SHP77 (cell line): ENCODE measurements at places on chromosomes 11 and 22.

DNA sequence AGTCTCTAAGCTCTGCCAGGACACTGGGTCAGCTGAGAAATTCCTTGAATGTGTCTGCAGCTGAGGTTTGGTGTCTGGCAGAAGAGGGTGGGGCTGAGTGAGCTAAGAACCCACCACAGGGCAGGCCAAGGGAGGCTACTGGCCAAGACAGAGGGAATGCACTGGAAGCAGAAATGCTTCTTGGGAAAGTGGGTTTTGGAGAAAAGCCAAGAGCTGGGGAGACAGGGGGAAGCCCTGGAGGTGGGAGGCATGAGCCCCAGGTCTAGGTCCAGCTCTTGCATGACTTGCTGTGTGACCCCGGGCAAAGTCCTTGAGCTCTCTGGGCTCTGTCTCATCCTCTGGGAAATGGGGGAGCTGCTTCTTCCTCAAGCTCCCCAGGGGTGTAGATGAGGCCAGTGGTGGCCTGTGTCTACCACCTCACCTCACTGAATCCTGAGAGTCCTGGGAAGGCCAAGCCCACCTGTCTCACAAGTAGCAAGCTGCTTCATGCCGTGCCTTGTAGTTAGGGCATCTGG is 2.3 kb downstream of the MMP11 start:
- no peak for DNase-seq

DNA sequence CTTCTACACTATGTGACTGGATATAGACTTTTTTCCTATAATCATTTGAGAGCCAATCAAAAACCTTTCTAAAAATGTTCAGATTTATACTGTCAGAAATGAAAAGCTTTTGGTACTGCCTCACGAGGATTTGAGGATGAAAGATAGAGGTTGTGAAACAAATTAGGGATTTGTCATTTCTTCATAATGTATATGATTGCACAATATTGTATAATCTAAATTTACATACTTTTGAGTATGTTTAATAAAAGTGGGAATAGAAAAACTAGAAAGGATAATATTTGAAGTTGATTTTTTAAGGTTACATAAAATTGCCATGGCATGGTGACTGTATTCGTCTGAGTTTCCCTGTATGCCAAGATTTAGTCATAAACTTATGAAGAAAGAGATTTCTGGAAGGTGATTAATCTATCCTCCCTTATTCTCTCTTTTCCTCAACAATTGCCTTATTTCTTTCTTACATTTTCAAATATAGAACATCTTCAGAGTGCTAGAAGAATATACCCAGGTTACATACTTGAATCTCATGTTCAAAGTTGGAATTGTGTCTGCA is 56.2 kb downstream of the CASP12 start:
- no peak for DNase-seq

GRCh38 chr11:89633135-89633705 is 76.9 kb upstream of the TRIM77 start:
- DNase-seq: no peak

GRCh38 chr11:96132437-96132836 is 208.5 kb upstream of the MTMR2 start:
- DNase-seq: no peak

DNA sequence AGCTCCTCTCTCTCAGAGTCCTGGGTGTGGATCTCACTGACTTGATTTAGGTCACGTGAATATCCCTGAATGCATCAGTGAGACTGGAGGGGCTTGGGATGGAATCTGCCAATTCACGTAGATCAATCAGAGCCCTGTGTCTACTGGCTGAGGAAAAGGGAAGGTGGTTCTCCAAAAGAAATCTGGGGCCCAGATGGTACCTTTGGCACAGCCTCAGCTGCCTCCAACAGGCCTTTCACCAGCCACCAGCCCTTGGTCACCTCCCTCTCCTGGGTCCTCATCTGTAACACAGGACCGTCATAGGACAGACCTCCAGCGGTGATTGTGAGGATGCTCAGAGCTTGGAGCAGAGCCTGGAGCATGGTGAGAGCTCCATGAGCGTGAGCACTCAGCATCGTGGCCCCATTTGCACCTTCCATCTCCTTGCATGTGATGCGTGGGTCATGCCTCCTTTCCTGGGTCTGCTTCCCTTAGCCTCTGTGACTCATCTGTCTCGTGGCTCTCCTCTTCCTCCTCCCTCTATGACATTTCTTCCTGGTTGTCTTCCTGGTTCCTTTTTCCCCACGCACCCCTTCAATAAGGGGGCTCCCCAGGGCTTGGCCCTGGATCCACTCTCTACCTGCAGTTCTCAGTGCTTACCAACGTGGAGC is 7.5 kb upstream of the MIEF1 start:
- DNase-seq: no peak

DNA sequence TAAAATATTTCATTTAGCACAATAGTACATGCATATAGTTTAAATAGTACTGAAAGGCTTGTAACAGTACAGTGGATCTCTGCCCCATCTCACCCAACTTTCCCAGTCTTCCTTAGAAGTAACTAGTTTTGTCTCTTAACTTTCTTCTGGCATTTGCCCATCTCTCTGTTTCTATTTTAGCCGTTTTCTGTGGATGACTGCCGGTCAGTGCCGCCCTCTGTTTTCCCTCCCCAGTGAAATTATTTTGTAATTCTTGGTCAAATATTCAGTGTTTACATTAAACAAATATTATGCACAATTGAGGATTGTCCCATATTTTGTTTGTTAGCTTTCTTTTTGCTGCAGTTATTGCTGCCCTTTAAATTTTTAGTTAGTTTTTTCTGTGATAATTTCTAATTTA is 8.3 kb downstream of the PDHX start:
- no peak for DNase-seq

DNA sequence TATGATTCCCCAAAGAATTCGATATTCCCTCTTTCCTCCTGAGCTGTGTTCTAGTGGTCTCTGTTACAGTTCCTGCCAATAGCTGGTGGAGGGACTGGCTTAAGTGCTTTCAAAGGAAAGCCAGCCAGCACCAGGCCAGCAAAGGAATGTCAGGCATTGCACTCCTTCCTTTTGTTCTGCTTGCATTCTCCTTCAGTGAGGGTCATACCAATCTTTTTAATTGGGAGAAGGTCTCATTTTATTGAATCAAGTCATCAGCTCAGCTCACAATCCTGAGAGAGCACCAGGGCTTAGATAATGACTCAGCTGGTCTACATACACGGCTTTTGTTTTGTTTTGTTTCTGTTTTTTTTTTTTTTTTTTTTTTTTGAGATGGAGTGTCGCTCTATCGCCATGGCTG is 222.9 kb downstream of the NAV2 start:
- no peak for DNase-seq

DNA sequence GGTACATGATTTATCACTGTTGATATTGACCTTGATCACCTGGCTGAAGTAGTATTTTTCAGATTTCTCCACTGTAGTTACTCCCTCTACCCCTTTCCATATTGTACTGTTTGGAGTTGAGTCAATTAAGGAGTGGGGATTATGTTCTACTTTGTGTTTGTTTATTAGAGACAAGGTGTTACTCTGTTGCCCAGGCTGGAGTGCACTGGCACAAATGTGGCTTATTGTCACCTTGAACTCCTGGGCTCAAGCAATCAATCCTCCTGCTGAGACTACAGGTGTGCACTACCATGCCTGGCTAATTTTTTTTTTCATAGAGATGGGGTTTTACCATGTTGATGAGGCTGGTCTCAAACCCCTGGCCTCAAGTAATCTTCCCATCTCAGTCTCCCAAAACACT is 85.3 kb upstream of the CCDC90B start:
- no peak for DNase-seq

- peak; percentile 93 for DNase-seq
Measured at GRCh38 chr11:44978961-44979331, 28.3 kb upstream of the TP53I11 start.

DNA sequence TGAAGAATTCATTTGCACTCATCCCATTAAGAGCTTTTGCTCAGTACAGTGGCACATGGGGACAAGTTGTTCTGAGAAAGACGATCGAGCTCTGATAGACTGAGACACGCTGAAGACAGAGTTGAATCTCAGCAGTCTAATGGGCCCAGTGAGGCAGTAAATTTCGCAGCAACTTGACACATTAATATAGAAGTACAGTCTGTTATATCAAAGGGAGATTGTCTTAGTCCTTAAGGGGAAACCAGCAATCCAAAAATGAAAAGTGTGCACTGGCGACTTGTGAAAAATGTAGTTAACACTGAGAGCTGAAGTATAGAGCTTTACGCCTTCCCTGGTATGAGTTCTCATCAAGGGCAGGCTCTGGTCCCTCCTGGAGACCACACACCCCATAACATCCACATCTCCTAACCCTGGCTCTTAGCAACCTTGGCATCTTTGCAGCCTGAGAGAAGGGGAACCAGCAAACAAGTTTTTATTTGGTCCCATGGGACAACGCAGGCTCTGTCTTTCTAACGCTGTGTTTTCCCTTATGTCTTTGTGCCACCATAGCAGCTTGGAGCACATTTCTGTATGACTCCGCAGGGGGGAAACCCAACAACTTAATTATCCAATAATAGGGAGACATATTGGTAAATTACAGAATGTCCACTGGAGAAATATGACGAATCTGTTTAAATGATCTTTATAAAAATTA is 952.5 kb downstream of the OPCML start:
- no peak for DNase-seq

DNA sequence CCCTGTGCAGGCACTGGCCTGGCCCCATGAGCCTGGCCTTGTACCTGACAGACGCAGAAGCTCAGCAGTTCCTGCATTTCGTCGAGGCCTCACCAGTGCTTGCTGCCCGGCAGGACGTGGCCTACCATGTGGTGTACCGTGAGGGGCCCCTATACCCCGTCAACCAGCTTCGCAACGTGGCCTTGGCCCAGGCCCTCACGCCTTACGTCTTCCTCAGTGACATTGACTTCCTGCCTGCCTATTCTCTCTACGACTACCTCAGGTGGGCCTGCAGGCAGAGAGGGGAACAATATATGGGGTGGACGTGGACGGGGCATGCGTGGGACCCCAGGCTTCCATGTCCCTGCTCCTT is 4.9 kb downstream of the LARGE2 start:
- DNase-seq: no peak
